ENCODE measurements at places on chromosomes 12 and 14.

- no peak for DNase-seq
Observed at GRCh38 chr14:35503646-35504045, 30.3 kb upstream of the INSM2 start.

- no peak for DNase-seq
Observed at GRCh38 chr14:20601522-20601921, 10.3 kb upstream of the RNASE12 start.

GRCh38 chr12:55702861-55703260, 4.8 kb downstream of the ITGA7 start:
- no peak for DNase-seq

DNA sequence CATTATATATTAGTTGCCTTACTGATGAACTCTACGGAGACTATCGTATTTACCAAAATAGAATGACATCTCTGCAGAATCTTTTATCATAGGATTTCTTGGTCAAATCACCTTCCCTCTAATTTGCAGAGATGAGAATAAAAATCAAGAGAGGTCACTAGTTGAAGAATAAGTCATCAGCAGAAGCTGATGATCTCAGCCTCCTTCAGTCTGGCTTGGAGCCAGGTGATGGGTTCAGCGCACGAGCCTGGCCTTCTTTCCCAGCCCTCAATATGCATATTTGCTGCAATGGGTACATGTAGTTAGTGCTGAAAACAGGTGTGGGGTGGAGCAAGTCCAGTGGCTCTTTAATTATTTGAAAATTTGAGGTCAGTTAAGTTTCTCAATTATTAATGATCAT, 19.2 kb upstream of the EMP1 start:
- no peak for DNase-seq

- no peak for DNase-seq
Observed at GRCh38 chr12:5748027-5748426, 197.0 kb downstream of the ANO2 start.

- DNase-seq = no peak
Observed at GRCh38 chr12:19129122-19129485, 429 bp upstream of the PLEKHA5 start.

- DNase-seq = peak; percentile 30
Observed at GRCh38 chr12:49059299-49060171, 1.1 kb downstream of the KMT2D start.

DNA sequence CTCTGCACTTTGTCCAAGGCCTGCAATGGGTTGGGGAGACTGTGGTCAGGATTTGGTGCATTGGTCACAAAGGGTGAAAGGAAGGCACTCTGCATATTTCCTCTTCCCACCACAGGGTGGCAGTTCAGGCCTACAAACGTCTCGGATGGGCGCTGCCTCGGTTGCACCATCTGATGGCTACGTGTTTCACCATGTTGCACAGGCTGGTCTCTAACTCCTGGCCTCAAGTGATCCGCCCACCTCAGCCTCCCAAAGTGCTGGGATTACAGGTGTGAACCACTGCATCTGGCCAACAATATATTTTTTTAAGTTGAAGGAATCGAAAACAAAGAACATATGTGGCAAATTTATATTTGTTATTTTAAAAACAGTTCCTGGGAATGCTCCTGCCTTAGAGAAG, 35.1 kb downstream of the TMBIM6 start:
- DNase-seq = peak; percentile 36

- DNase-seq = no peak
Observed at GRCh38 chr14:95609398-95609990, 74.6 kb downstream of the GLRX5 start.

DNA sequence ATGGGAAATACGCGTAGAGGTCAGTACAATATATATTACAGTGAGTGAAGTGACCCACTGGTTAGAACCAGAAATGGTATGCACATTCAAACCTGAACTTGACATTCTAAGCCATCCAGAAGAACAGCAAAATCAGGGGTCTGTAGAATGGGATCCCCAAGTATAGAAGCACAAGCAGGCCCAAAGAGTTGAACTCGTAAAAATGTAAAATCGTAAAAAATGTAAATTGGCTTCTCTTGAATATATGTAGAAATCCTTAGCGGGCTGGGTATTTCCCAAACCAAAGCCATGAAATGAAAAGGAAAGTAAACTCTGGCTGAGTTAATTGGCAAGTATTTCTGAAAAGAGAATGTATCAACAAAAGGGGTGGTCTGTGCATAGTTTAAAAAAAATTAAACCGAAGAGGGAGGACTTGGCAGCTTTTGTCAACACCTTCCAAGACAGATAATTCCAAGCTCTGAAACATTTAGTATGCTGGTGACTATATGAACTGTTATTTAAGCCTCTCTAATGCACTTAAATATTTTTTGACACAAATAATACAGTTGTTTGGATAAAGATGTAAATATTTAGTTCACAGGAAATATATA, 1505.6 kb upstream of the FLRT2 start:
- no peak for DNase-seq

GRCh38 chr12:131092901-131093603, 139.3 kb downstream of the ADGRD1 start:
- DNase-seq = no peak

DNA sequence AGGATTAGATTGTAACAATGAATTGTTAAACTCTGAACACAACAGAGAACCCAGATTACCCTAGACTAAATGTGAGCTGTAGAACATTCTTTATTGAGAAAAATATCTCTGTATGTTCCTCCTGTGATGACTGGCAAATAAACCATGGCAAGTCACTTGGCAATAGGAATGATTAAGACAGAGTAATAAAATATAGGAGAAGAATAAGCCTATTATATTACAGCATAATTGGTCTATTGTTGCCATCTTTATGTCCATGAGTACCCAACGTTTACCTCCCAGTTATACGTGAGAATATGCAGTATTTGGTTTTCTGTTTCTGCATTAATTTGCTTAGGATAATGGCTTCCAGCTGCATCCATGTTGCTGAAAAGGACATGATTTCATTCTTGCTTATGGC, 211.2 kb upstream of the AVPR1A start:
- no peak for DNase-seq

- DNase-seq = no peak
Observed at GRCh38 chr12:80059875-80060274, 39.5 kb upstream of the OTOGL start.

DNA sequence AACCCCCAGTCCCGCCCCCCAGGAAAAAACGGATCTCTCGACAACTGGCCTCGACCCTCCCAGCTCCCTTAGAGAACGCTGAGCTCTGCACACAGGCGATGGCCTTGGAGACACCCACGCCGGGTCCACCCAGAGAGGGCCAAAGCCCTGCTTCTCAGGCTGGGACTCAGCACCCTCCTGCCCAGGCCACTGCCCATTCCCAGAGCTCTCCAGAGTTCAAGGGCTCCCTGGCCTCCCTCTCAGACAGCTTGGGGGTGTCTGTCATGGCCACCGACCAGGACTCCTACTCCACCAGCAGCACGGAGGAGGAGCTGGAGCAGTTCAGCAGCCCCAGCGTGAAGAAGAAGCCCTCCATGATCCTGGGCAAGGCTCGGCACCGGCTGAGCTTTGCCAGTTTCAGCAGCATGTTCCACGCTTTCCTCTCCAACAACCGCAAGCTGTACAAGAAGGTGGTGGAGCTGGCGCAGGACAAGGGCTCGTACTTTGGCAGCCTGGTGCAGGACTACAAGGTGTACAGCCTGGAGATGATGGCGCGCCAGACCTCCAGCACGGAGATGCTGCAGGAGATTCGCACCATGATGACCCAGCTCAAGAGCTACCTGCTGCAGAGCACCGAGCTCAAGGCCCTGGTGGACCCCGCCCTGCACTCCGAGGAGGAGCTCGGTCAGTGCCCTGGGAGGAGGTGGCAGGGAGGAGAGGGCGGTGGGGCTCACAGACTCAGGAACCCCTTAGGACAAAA, 95.8 kb downstream of the LGMN start:
- peak; percentile 32 for DNase-seq

GRCh38 chr12:90871726-90872096, 83.3 kb downstream of the CCER1 start:
- DNase-seq = no peak

DNA sequence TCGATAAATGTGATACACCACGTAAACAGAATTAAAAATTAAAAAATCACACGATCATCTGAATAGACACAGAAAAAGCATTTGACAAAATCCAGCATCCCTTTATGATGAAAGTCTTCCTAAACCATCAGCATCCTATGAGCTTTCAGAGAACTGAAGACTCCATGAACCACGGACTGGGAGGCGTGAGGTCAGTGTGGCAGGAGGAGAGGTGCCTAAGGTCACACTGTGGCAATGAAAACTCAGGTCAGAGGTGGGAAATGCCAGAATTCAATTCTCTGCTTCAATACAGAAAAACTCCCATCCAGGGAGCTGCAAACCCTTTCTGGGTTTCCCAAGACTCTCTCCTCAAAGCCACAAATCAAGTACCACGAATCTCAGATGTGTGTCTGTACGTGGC, 51.6 kb downstream of the KDM2B start:
- no peak for DNase-seq

- DNase-seq = no peak
Observed at GRCh38 chr14:99146616-99147365, 125.2 kb downstream of the BCL11B start.

GRCh38 chr14:104806625-104807465, 5.9 kb downstream of the ZBTB42 start:
- DNase-seq = no peak

GRCh38 chr12:130829391-130830245, 9.4 kb downstream of the STX2 start:
- DNase-seq = no peak
